A549 (cell line): ENCODE measurements at places on chromosomes 1 and 21. TPM values are rescaled to one million over a fixed set of nuclear protein-coding genes. Genes with fewer than 3 reads are reported as not detected.

MYBPH gene
- not detected in 3 replicates for polyA plus RNA-seq

NTRK1 gene
- polyA plus RNA-seq = 0.08 to 0.18 TPM (median 0.10 TPM) in 3 replicates

RGL1 gene
- 0.98 to 1.5 TPM (median 1.0 TPM) in 3 replicates for polyA plus RNA-seq

PRMT6 gene
- not detected in 3 replicates for polyA plus RNA-seq

MTARC2 gene
- 11.1 to 14.6 TPM (median 13.5 TPM) in 3 replicates for polyA plus RNA-seq

GSTM1 gene
- polyA plus RNA-seq = not detected in 3 replicates

SMPDL3B gene
- polyA plus RNA-seq = 1.5 to 1.8 TPM (median 1.7 TPM) in 3 replicates

DNA sequence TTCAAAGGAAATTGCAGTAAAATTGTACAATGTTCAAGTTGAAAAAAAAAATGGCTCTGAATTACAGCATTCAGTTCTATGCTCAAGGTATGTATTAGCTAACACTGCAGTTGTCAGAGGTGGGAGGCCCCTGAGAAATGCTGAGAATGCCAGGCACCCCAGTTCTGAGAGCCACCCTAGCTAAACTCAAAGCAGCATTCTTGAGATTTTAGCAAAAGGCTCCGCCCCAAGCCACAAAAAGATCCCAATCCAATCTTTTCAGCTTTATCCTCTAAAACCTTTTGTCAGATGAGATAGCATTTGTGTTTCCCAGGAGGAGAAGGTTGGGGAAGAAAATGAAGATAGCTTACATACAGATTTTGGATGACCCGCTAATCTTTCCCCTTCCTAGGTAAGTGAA lies 68.8 kb downstream of the SMYD2 start:
- DNase-seq = no peak

- DNase-seq = no peak
Measured at GRCh38 chr1:93969371-93969770, 60.1 kb upstream of the GCLM start.

- DNase-seq = no peak
Measured at GRCh38 chr1:241336335-241336734, 20.7 kb downstream of the RGS7 start.

GRCh38 chr1:180981596-180982387 lies 40.9 kb downstream of the STX6 start:
- no peak for DNase-seq

GRCh38 chr1:9197186-9198099 lies 37.1 kb upstream of the H6PD start:
- no peak for DNase-seq

DNA sequence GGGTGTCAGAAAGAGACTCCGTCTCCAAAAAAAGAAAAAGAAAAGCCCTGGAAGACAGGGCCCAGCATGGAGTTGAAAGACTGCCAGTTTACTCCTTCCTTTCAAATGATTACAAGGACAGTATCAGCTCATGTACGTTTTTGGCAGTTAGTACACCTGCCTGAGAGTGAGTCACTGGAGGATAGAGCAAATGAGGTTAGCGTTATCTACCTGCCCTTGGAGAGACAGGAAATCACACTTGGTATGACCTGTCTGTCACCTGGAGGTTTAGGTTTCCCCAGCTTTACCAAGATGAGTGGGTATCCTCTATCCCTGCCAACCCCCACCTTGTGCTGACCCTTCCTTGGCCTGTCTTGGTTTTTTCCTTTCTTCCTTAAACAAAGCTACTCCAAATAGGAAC lies 96.8 kb upstream of the BMP8A start:
- no peak for DNase-seq

DNA sequence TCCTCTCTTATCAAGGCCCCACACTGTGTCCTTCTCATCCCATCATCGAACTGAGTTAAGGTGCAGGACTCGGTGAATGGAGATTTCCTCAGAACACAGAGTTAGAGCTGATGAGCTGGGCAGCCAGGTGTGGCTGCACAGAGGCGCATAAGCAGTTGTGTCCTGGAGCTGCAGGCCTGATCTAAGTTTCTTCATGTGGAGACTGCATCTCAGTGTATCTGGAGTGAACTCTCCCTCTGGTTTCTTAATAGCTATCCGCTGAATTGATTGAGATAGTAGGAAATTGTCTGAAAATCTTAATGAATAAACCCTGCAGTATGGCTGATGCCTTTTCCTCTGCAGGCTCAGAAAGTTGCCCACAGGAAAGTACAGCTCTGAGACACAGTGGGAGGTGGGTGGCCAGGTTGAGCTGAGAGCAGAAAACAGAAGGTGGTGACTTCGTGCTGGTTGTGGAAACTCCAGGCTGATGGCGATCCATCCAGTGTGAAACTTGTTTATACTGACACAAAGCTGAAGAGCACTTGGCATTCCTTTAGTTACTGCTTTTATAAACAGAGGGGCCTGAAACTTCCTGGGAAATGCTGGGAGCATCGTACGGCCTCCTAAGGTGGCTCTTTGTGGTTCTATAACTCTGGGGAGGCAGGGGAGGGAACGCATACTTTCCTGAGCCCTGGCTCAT lies 67.4 kb upstream of the F3 start:
- no peak for DNase-seq

DNA sequence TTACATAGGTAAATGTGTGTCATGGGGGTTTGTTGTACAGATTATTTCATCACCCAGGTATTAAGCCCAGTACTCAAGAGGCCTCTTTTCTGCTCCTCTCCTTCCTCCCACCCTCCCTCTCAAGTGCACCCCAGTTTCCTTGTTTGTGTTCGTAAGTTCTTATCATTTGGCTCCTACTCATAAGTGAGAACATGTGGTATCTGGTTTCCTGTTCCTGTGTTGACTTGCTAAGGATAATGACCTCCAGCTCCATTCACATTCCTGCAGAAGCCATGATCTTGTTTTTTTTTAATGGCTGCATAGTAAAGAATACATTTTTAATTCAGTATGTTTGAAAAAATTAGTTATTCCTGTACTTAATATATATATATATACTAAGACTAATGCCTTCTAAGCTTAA lies 107.7 kb downstream of the CLDN17 start:
- no peak for DNase-seq

DNA sequence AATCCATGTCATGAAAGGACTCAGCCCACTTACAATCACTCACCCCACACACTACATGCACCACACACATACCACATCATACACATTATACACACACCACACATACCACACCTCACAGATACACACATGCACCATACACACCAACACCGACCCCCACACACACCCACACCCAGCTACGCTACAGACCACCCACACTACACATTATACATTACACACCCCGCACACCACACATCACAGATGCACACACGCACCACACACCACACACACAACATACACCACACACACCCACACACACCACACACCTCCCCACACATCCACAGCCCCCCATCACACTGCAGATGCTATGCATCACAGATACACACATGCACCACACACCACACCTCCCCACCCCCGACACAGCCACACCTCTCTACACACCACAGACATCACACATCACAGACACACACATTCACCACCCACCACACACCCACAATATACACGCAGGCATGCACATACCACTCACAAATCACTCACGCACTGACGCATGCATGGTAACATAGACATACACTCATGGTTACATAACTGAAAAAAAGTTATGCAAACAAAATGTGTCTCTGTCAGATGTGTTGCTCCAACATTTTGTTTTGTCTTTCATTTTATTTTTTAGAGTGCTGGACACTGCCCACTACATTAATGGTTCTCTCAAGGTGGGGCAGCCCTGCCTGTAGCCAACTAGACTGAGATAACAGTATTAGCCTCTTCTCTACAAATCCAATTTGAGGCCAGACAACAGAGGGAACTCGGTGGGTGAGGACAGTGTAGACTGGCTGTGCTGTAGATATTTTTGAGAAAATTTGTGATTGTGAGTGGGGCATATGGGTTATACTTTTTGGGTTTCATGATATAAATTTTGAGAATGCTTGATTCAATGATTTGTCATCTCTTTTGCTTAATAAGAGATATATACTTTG lies 15.2 kb upstream of the PGBD2 start:
- DNase-seq = no peak

DNA sequence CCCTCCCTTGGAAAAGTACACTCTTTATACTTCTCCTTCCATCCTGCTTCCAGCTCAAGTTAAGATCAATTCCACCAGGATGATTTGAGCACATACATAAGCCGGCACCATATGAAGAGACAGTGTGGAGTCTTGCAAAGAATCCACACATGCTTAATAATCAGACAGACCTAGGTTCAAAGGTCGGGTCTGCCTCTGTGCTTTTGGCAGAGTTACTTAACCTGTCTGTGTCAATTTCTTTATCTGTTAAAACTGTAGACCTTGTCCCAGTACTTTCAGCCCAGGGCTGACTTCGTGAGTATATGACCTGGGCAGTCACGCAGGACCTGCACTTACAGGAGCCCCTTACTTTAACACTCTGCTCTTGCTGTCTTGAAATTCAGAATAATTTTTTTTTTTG lies 30.2 kb upstream of the BECN2 start:
- no peak for DNase-seq
